ENCODE measurements at places on chromosomes 16 and 17.
A peak's percentile ranks its signal among the peaks of the same experiment; 100 is the strongest.

DNA sequence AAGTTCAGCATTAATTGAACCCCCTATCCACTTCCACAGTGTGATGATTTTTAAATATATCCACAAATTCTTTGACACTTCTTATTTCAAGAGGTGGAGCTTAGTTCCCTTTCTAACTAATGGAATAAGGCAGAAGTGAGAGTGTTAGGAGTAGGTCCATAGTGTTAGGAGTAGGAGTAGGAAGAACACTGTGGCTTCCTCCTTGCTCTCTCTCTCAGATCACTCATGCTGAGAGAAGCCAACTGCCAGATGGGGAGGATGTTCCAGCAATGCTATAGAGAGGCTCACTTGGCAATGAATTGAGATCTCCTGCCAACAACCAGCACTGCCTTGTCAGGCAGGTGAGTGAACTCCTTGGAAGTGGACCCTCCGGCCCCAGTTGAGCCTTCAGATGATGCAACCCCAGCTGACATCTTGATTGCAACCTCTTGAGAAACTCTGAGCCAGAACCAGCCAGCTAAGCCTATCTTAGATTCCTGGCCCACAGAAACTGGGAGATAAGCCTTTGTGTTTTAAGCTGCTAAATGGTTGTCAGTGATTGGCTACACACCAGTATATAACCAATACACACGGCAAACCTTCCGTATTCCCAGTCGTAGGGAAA, 44.3 kb downstream of the SPECC1 start:
- DNase-seq = no peak

GRCh38 chr17:48552466-48553189, 7.7 kb upstream of the HOXB2 start:
- no peak for DNase-seq

DNA sequence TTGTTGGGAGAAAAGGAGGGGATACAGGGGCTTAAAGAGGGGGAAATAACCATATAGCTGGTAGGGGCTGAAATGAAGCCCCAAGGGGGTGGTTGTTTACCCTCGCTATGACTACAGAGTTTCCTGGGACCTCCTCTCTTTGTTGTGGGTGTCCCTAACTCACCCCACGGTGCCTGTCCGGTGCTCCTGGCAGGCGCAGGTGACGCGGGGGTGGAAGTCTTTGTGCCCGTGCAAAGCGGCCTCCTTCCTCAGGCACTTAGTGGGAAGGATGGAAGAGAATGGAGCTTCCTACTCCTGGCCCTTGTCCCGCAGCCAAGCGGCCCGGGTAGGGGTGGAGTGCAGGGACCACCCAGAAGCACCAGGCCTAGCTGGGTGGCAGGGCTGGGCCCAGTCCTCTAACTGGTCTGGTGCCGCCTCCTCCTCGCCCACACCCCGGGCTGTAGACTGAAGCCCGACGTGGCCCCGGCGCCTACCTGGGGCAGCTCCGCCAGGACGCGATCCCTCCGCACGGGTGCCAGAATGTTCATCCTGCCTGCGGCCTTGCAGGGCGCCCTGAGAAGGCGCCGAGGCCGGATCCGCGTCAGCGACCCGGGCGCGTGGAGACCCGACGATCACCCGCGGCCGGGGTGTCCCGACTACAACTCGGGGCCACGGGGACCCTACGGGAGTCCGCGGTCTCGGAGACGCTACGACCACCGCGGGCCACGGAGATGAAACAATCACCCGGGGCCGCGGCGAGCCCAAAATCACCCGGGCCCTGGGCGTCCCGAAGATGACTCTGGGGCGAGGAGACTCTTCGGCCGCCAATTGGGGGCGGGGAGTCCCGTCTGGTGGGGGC, 709 bp downstream of the RAB34 start:
- no peak for DNase-seq

DNA sequence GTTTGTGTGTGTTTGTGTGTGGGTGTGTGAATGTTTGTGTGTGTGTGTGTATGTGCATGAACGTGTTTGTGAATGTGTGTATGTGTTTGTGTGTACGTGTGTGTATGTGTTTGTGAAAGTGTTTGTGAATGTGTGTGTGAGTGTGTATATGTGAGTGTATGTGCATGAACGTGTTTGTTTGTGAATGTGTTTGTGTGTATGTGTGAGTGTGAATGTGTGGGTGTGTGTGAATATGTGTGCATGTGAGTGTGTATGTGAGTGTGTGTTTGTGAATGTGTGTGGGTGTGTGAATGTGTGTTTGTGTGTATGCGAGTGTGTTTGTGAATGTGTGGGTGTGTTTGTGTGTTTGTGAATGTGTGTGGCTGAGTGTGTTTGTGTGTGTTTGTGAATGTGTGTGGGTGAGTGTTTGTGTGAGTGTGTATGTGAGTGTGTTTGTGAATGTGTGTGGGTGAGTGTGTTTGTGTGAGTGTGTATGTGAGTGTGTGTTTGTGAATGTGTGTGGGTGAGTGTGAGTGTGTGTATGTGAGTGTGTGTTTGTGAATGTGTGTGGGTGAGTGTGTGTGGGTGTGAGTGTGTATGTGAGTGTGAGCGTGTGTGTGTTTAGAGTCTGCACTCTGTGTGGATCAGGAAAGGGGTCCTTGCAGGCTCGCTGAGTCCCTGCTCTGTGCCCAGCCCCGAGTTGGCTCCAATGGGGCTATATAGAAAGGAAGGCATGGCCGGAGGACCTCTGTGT, 890 bp upstream of the CD300A start:
- DNase-seq = no peak

- DNase-seq = no peak
Measured at GRCh38 chr16:79286646-79287423, 313.7 kb downstream of the MAF start.

GRCh38 chr17:78227455-78227916, 3.9 kb upstream of the TMEM235 start:
- no peak for DNase-seq

DNA sequence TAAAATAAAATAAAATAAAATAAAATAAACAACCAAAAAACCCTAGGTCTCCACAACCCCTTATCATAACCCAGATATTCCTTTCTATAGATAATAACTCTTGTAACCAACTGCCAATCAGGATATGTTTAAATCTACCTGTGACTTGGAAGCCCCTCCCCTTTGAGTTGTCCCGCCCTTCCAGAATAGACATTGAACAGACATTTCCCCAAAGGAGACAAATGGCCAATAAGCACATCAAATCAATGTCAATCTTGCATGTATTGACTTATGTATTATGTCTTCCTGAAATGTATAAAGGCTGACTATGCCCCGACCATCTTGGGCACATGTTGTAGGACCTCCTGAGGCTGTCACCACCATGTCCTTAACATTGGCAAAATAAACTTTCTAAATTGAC, 1.5 kb upstream of the MAPK7 start:
- no peak for DNase-seq

- DNase-seq = no peak
Measured at GRCh38 chr16:53100131-53100748, 45.4 kb downstream of the CHD9 start.

DNA sequence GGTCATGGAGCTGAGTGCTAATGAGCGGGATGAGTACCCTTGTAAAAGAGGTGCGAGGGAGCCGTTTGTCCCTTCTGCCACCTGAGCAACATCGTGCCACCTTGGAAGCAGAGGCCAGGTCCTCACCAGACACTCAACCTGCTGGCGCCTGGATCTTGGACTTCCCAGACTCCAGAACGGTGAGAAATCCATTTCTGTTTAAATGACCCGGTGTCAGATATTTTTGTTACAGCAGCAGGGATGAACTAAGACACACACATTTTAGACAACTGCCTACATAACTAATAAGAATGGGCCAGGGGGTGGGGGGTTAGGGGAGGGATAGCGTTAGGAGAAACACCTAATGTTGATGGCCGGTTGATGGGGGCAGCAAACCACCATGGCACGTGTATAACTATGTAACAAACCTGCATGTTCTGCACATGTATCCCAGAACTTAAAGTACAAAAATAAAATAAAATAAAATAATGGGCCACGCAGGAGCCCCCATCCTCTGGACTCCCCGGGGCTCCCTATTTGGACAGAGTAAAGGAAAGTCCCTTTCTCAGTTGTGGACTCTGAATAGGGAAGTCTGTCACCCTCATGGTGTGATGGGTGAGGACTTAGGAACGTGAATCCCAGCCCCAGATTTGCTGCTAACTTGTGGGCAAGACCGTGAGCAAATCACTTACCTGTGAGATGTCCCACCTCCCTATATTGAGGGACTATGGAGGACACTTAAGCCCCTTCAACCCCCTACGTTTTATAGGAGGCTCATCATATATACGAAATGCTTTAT, 60.6 kb upstream of the DNAH17 start:
- DNase-seq = no peak

- DNase-seq = peak; percentile 66
Measured at GRCh38 chr16:84608282-84608681, 9.6 kb downstream of the COTL1 start.

DNA sequence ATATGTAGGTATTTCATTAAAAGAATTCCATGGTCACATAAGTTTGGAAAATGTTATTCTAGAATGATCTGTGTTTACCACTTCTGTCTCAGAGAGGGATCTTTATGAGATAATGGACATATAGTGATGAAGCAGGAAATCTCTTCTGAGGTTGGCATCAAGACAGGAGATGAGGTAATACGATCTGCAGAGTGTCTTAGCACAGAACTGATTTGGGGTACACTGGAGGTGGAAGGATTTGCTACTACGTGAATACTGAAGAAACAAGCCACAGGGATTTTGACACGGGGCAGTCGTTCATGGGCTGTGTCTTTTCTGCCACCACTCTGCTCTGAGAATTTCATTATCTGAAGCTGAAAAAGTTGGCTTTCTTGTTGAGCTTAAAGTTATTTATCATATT, 5.5 kb downstream of the CBFB start:
- no peak for DNase-seq

DNA sequence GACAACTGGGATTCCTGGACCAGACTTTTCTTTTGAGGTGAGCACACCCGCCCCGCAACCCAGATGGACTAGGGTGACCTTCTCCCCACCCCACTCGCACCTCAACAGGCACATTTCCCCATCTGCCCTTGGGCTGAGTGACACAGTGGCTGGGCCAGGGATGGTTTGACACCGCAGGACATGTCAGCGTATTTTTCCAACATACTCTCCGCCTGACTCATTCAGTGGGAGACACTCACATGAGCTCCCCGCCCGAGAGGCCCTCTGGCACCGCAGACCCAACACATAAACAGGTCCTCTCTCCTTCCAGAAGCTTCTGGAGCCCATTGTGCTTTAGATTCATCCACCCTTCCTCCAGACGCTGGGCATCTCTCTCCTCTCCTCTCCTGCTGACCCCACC, 69.4 kb downstream of the ZDHHC7 start:
- no peak for DNase-seq

- DNase-seq = no peak
Measured at GRCh38 chr17:69088643-69089200, 28.0 kb upstream of the ABCA9 start.

DNA sequence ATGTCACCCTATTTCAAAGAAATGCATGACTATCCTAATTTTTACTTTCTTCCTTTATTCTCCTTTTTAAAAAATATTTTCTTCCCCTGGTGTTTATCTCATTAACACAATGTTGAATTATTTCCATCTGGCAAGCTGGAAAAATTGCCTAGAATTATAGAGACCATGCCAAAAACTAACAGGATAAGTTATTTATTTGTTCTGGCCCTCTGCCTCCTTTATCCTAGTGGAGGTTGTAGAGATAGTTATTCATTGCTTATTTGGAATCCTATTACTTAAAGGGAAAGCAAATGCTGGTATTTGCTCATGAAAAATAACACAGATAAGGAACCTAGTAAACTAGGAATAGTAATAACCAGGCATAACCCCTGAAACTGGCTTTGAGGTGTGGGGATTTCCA, 684.9 kb upstream of the KIF2B start:
- DNase-seq = no peak

DNA sequence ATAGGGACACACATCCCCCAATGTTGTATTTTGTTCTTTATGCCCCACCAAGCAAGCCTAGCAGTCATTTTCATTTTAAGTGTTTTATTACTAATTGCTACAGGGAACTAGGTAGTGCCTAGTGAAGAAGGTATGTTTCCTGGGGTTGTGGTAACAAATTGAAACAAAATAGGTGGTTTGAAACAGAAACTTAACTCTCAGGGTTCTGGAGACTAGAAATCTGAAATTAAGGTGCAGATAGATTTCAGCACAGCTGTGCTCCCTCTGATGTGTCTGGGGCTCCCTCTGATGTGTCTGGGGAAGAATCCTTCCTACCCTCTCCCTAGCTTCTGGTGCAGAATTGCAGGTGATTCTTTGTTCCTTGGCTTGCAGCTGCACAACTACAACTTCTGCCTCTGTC, 390.1 kb downstream of the ZFHX3 start:
- DNase-seq = no peak

GRCh38 chr16:26816885-26817571, 249.7 kb upstream of the C16orf82 start:
- no peak for DNase-seq

- no peak for DNase-seq
Measured at GRCh38 chr17:72832306-72832705, 260.2 kb downstream of the SLC39A11 start.

- no peak for DNase-seq
Measured at GRCh38 chr16:87140211-87141200, 176.7 kb downstream of the C16orf95 start.

- DNase-seq = no peak
Measured at GRCh38 chr16:29734786-29735185, 11.0 kb downstream of the C16orf54 start.

- no peak for DNase-seq
Measured at GRCh38 chr16:28069971-28070794, 6.7 kb upstream of the GSG1L start.

- DNase-seq = peak; percentile 4
Measured at GRCh38 chr16:20901436-20902112, 1.0 kb downstream of the LYRM1 start.

- DNase-seq = no peak
Measured at GRCh38 chr16:71626018-71626857, at the start of gene MARVELD3. Gene MARVELD3, plus strand, starts transcription at chr16:71626184. Its CDS starts 46 bp downstream, at chr16:71626230.

DNA sequence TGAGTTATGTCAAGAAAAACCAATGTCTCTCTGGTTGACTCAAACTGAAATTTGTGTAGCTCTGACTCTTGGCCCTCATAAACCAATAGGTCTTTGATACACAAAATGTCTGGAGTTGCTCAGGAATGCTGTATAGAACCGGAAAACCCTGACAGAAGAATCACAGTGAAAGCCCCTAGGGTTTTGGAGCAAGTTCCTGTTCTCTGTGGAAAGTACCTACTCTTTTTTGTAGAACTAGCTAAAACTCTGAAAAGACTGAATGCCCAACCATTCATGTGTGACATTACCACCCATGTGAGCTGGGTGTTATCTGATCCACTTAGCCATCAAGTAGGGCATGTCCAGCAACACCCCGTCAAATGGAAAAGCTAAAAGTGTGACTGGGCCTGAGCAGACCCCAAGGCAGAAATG, 28.8 kb downstream of the CCL4 start:
- DNase-seq = no peak

GRCh38 chr17:45170931-45171337, 9.3 kb downstream of the HEXIM2 start:
- no peak for DNase-seq

DNA sequence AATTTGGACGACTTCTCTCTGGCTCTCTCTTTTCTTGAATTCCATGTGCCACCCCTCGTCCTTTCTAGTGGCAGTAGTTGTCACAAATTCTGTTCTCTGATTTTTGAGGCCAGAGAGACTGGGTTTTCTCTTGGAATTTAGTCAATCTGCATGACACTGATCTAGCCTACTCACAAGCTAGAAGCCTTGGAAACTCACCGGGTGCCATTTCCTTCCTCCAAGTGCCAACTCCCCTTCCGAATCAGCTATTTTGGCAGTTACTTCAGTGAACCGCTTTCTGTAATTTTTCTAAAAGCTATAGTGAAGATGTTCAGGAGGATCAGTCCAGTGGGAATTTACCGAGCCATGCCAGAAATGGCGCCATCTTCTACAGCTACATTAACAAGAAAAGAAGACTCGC, 228.9 kb downstream of the PMP22 start:
- no peak for DNase-seq
